Posterior cingulate gyrus (tissue), 11 donors: ENCODE measurements at places on chromosomes 2 and 18.

DNA sequence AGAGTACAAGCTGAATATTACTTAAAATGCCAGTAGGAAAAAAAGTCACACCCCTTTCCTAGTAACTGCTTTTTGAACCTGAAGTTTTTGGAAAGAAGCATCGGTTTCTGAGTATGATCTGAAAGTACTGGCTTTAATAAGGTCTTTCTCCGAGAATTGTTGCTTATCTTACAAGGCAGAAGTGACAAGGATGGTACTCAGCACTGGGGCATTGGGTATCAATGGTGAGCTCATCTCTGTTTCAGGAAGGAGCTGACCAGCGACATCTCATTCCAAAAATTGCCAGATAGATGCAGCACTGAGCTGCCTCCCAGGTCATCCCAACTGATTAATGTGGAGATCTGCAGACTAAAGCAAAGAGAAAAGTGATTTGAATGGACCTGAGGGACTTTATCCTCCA, 85.4 kb downstream of the FMNL2 start:
- DNase-seq: no peak

DNA sequence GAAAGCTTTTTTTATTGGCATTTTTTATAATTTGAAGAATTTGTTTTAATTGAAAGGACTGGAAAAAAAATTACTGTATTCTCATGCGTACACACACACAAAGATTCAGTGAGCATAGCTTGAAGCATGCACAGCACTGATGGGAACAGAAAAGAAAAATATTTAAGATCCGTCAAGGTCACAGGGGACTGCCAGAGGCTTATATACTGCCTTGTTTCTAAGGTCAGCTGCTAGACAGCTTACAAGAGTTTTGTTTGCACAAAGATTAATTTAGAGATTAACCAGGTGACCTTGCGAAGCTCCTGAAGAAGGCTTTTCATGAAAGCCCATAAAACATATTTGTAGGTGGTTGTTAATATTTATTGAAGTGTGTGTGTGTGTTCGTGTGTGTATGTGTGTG, 396.3 kb downstream of the TRIB2 start:
- DNase-seq: no peak

- DNase-seq: no peak
Observed at GRCh38 chr2:55338268-55338667, 69.2 kb upstream of the MTIF2 start.

DNA sequence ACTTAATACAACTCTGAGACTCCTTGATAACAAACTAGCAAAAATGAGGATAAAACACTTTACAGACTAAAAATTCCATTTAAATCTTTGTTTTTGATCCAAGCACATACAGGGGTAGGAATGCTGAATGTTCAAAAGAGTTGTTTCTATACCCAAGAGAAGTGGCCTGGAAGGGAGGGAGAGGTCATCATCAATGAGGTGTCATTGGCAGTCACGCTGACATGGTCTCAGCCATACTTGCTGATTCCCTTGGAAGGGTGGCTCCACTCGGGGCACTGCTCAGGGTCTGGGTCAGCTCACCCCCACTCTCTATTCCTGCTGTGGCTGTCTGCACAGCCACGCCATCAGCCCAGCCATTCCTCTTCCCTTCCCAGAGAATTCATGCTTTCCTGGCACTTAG, 105.2 kb upstream of the PELI1 start:
- no peak for DNase-seq

- no peak for DNase-seq
Observed at GRCh38 chr2:12217175-12217574, 470.7 kb downstream of the LPIN1 start.
